Activated CD4-positive, alpha-beta T cell treated with anti-CD3 and anti-CD28 coated beads, Interleukin-2, amount 50 U/mL, for 16 hours (primary cell): ENCODE measurements at places on chromosomes 11 and 22.

DNA sequence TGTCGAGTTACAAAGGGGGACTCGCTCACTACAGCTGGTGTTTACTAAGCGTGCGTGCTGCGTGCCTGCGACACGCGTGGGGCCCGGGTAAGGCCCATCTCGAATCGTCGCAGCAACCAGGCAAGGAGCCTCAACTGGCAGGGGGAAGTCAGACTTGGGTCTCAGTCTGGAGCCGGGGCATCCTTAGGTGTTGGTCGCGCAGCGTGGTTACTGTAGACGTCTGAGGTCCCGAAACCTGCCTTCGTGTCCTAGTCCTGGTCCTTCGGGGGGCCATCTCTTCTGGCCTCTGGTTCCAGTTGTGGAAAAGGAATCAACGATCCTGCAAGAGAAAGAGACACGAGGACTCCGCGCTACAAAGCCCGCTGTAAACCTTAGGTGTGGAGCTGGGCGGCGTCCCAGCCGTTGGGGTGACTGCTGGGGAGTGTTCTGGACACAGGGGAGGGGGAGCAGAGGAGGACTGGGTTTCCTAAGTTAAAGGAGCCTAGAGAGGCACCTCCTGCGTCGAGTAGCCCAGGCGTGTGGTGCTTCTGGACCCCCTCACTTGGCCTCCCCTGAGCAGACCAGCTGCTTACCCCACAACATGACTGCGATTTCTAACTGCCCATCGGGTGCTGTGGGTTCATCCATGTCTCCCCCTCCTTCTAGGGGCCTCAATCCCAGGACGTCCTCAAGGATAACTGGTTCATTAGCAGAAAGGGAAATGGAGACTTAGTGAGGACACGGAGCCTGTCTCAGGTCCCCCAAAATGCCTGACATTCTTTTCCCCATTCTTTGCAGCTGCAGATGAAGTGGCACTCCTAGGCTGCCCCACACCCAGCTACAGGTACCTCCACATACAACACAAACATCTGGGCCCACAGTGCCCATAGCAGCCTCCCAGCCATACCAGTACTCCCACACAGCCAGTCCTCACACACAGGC, 4.9 kb upstream of the WNT11 start:
- no peak for DNase-seq

DNA sequence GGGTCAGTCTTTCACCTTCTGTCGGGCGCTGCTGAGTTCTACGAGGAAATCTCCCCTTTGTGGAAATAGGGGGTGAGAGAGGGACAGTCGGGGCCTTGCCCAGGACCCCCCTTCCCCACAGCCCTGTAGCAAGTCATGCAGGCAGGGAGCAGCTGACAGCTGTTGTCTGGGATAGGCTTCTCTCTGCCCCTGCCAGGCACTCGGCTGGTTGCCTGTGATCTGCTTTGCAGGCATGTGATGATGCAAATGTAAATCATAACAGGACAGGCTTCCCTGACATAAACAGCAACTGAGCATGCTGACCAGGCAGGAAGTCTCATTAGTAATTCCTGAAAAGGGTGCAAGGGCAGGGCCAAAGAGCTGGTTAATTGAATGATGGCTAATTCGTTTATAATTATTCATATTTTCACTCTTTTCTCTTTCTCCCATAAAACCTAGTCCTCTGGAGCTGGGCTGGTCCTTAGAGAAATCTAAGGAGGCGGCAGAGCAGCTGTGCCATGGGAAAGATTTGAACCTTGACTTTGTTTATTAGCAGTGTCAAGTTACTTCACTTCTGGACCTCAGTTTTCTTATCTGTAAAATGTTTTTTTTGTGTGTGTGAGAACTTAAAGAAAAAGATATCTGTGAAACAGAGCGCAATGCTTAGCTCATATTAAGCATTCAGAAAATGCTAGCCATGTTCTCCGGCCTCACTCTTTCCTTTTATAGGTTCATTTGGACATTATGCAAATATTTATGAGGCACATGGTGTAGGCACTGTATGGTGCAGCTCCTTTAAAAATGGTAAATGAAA, 129.7 kb downstream of the LDLRAD3 start:
- DNase-seq = no peak

DNA sequence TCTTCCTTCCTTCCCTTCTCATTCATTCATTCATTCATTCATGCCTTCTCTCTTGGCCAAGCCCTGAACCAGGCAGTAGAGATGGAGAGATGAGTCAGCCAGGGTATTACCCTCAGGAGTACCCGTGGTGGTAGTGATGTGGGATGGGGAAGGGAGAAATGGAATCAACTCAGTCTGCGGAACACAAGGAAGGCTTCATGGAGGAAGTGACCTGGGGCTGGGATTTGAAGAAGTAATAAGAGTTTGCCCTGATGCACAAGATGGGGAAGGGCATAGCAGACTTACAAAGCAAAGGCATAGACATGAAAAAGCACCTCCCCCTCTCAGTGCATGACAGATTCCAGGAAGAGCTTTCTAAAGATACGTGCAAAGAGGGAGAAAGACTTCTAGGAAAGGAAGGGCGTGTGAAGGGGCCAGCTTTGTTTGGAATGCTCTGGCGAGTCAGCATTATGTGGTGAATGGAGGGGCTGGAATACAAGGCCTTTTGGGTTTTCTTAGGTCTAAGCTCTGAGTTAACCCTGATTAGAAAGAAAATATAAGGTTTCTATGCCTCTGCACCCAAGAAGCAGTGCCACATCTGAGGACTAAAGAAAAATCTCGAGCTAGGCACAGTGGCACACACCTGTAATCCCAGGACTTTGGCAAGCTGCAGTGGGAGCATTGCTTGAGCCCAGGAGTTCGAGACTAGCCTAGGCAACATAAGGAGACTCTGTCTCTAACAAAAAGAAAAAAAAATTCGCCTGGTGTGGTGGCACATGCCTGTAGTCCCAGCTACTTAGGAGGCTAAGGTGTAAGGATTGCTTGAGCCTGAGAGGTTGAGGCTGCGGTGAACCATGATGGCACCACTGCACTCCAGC, 36.4 kb upstream of the ACER3 start:
- DNase-seq = peak; percentile 8

DNA sequence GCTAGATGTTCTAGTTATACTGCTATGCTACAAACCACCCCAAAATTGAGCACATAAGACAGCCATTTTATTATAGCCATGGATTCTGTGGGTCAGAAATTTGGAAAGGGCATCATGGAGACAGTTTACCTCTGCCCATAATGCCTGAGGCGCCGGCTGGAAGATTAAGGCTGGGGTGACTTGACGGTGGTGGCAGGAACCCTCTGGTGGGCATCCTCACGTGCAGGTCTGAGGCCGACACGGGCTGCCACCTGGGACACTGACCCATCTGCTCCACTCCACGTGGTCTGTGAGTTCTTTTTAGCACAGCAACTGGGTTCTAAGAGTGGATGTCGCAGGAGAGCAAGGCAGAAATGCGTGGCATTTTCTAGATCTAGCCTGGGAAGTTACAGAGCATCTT, 40.0 kb upstream of the PRDM11 start:
- no peak for DNase-seq

- DNase-seq = no peak
Measured at GRCh38 chr11:77596626-77597025, 6.9 kb downstream of the AQP11 start.

DNA sequence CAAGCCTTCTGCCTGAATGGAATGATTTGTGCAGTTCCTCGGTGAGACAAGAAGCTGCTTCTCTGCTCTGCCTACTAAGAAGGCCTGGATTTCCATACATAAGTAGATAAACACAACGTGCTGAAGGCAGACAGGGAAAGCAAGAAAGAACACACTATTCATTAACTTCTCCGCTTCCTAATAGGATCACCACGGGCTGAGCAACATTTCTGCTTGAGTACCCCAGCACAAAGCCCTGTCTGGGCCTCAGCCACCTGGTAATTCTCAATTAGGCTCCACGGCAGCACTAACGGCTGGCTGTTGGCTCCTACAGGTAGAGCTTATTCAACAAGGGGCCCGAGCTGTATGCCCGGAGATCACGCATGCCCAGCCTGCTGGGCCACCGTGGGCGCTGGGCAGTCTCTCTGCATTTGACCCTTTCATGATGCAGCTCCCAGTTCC, 1156.6 kb downstream of the TBC1D22A start:
- DNase-seq = no peak

- DNase-seq = no peak
Measured at GRCh38 chr11:120601536-120601935, 90.0 kb downstream of the GRIK4 start.
